Activated T-helper 17 cell treated with anti-CD3 and anti-CD28 coated beads, Interleukin-2, amount 50 U/mL, for 72 hours (primary cell): ENCODE measurements at places on chromosomes 2 and 18. TPM values are rescaled to one million over a fixed set of nuclear protein-coding genes. Genes with fewer than 3 reads are reported as not detected.
A peak's percentile ranks its signal among the peaks of the same experiment; 100 is the strongest.

DNA sequence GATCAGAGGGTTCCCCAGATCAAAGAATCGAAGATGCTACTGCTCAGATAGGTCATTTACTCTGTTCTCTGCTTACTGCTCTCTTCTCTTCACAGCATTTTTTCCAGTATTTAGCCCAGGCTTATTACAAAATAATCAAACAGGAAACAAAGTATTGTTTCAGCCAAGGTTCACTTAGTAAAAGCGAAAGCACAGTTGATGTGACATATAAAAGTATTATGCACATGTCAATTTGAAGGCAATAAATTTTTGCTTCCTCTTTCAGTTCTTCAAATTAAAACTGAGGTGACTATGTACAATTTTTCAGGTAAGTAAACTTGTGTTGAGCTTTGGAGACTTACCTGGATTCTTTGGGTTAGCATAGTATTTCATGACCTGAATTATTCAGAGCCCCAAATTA is 262.8 kb upstream of the CHST9 start:
- ATAC-seq = no peak

DNA sequence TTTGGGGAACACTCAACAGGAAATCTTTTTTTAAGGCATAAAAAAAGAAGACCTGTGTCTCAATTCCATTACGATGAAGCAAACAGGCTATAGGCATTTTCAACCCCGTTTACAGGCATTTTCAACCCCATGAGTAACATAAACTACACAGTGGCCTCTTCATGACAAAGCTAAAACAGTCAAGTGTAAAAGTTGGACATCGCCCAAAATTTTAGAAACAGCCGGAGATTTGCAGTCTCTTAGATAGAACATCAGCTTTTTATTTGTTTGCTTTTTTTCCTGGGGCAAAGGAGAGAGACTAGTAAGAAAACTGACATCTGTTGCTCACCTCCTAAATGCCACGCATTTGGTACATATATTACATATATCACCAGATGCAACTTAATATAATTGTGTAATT is 173.7 kb downstream of the CMPK2 start:
- ATAC-seq = no peak

GRCh38 chr2:218883491-218884490 is 3.1 kb downstream of the WNT10A start:
- peak; percentile 25 for ATAC-seq

- no peak for ATAC-seq
These were observed 52.5 kb upstream of the SALL3 start for GRCh38 chr18:78927156-78927555.

GRCh38 chr2:223007531-223007930 is 44.5 kb upstream of the KCNE4 start:
- no peak for ATAC-seq

The DAW1 gene
- total RNA-seq = not detected
